ENCODE measurements at places on chromosomes 7 and 10. TPM values are rescaled to one million over a fixed set of nuclear protein-coding genes. Genes with fewer than 3 reads are reported as not detected.

Gene FAM171A1
- total RNA-seq, result 13.6 TPM

- DNase-seq, result no peak
These were observed 502 bp downstream of the SLC18A3 start for GRCh38 chr10:49610458-49611165.

Gene ARID5B
- total RNA-seq, result 16.9 TPM

Gene UNCX
- total RNA-seq, result not detected

Gene ITGA8
- 3.7 TPM for total RNA-seq

Gene DRGX
- not detected for total RNA-seq

- no peak for DNase-seq
These were observed 226.2 kb downstream of the COBL start for GRCh38 chr7:51090411-51090810.
